ENCODE measurements at places on chromosomes 1 and 21.

DNA sequence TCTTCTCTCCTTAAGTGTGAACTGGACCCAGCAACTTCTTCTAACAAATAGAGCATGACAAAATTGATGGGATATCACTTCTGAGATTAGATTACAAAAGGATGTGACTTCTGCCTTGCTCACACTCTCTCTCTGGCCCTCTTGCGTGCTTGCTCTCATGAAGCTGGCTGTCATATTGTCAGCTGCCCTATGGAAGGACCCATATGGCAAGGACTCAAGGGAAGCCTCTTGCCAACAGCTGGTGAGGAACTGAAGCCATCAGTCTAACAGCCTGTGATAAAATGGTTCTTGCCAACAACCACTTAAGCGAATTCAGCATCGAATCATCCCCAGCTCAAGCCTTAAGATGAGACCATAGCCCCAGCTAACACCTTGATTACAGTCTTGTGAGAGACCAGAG lies 4.8 kb upstream of the TLR5 start:
- DNase-seq: no peak

DNA sequence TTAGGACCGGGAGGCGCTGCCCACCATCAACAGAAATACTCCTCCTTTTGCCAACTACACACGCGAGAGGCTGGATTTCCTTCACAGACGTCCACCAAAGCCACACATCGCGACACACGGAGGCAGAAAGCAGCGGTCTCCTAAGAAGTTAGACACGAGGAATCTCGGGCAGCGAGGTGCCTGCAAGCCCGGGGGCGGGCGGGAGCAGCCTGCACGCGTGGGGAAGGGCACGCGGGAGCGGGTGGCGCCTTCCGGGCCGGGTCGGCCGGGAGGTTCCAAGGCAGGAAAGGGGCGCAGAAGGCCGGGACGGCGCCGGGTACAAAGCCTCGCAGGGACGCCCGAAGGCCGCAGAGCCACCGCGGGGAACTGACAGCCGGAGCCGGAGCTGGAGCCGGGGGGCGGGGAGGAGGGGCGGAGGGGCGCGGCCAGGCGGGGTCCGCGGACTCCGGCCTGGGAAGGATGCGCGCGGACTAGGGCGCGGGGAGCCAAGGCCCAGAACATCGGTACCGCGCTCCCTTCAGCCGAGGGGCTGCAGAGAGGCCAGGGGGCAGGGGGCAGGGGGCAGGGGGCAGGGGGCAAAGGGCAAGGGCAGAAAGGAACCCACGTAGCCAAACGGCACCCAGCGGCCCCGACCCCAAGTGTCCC lies 722 bp downstream of the NPHP4 start:
- no peak for DNase-seq

DNA sequence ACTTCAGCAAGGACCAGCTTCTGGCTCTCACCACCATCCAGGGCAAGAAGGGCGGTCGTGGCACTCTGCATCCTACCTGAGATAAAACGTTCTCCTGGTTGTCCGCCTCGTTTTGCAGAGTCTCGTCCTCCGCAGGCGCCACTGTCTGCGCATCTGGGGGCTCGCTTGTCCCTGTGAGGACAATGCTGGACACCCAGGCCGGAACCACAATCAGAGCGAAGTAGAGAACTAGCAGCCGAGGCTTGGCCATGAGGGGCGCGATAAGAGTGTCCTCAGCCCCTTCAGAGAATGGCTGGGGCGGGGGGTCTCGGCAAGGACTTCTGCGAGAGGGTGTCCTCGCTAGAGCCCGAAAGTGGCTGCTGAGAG lies 505 bp downstream of the OLFML2B start:
- no peak for DNase-seq

- no peak for DNase-seq
Observed at GRCh38 chr1:24996456-24996855, 66.4 kb upstream of the RUNX3 start.

DNA sequence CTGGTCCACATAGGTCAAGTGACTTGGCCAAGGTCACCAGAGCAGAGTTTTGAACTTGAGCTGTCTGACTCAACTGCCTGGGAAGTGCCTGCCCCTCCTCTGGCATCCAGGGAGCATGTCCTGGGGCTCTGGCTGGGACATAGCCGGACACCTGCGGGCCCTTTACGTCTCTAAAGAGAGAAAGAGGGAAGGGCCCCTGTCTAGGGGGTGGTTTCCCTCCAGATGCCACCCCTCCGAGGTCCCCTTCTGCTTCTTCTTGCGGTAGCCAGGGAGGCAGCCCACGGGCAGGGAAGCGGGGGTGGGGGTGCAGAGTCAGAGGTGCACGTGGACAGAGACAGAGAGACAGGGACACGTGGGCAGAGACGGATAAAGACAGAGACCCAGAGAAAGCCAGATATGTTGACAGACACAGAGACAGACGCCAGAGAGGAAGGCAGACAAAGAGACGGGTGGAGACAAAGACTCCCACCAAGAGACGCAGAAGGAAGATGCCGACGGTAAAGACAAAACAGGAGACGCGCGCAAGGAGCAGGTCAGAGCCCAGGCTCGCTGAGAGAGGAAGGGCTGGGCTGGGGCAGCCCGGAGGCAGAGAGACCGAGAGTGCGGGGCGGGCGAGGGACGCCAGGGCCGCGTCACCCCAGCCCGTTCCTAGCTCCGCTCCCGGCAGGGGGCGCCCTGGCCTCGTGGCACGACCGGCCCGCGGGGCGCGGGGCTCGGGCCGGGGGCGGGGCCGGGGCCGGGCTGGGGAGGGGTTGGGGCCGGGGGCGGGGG lies 458 bp upstream of the ALPL start:
- no peak for DNase-seq

- DNase-seq: peak; percentile 29
Observed at GRCh38 chr1:4086085-4086850, 186.2 kb upstream of the C1orf174 start.

DNA sequence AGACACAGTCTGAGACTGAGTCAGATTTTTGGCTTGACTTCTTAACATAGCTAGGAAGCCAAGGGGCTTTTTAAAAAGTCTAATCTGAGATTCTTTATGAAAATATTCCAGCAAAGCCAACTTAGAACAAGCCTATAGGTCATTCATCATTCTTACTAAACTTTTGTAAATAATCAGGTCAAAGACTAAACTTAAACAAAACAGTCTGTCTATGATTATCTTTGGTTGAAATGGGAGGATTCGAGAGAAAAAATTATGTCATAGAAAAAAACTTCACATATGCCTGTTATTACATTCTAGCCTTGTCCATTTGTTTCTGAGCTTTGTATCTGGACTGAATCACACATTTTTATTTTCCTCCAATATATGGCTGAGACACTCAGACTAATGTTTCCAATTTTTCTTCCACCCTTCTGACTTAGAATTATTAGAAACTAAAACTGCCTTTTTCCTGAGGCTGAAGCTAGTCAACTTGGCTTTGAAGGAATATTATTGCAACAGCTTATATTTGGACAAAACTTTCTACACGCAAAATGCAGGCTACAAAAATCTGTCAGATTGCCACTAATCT lies 83.3 kb downstream of the ETS2 start:
- no peak for DNase-seq

- no peak for DNase-seq
Observed at GRCh38 chr1:224132901-224133300, 19.0 kb downstream of the FBXO28 start.

DNA sequence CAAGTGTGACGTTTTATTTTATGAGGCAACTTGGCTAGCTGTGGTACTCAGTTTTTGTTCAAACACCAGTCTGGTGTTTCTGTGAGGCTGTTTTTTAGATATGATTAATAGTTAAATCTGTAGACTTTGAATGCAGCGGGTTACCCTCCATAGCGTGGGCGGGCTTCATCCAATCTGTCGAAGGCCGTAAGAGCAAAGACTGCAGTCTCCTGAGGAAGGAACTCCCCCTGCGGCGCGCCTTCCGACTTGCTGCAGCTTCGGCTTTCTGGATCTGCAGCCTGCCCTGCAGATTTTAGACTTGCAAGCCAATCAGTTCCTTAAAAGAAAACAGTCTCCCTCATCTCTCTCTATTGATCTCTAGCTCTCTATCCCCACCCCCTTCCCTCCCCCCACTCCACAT lies 4.2 kb upstream of the ZNF496 start:
- DNase-seq: no peak

DNA sequence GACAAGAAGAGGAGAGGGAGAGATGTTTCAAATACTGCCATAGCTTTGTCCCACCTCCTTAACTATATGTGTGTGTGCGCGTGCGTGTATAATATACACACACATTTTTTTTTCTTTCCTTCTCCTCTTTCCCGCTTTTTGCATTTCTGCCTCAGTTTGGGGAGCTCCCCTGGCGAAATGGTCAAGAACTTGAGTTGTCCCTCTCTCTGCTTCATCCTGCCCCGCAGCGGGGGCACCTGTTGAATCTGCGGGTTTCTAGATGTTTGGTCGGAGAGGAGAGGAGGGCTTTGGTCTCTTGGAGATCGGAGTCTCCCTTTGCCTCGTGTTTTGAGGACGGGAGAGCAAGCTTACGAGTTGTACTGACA lies 504 bp downstream of the SCCPDH start:
- DNase-seq: no peak

DNA sequence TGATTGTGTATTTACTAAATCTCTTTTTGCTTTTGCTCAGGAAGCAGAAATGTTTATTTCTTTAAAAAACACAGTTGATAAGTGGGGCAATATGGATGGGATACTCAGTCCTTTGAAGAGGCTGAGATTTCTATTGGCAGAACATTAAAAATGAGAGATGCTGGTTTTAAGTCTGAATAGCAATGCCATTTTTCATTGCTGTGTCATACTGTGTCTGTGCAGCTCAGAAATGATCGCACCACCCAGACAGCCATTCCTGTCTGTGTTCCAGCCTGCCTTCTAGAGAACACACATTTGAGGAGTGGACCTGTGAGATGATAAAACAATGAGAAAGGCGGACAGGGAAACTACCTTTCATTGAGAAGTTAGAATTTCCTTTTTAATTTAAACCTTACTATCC lies 231.2 kb upstream of the USP24 start:
- no peak for DNase-seq

GRCh38 chr1:225830841-225831240 lies 20.9 kb downstream of the EPHX1 start:
- DNase-seq: no peak

- DNase-seq: no peak
Observed at GRCh38 chr1:231590453-231591198, 36.0 kb upstream of the DISC1 start.

DNA sequence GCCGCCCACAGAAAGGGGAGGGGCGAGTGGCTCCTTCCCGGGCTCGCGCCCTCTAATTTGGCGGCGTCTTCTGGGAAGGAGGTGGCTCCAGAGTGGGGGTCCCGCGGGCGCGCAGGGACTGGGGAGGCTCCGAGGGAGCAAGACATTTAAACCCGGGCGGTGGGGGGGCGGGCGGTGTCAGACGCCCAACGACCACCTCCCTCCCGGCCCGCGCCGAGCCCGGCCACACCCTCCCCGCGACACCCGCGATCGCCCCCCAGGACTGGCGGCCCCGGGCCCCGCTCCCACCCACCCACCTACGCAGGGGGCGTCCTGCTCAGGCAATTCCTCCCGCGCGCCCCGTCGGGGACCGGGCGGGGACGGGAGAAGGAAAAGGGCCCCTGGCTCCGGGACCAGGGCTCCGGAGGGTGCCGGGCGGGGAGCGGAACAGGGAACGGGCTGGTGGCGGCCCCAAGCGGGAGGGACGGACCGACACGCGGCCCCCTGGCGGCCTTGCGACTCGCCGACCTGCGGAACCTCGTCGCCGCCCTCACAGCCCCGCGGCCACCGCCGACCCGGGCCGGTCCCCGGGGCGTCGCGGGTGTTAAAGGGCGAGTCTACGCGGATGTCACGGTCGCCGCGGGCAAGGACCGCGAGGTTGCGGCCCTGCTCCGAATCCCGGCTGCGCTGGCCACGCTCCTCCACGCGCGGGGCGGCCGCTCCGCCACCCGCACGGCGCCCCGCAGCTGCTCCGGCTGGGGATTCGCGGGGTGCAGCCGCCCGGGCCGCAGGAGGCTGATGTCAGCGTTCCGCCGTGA lies 94.0 kb upstream of the FMN2 start:
- DNase-seq: no peak

GRCh38 chr21:46091118-46091517 lies 6.8 kb upstream of the COL6A2 start:
- DNase-seq: no peak

DNA sequence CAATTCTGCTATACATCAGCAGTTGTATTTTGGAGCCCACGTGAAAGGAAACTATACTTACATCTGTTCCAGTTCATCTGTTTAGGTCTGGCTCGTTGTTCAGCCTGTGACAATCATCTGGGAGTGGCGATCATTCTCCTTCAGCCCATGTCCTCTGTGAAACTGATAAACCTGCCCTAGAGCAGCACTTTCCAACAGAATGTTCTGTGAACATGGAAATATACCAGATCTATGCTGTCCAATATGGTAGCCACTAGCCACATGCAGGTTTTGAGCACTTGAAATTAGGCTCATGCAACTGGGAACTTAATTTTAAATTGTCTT lies 24.5 kb upstream of the COQ8A start:
- no peak for DNase-seq

GRCh38 chr1:58608297-58608696 lies 31.2 kb upstream of the TACSTD2 start:
- no peak for DNase-seq

DNA sequence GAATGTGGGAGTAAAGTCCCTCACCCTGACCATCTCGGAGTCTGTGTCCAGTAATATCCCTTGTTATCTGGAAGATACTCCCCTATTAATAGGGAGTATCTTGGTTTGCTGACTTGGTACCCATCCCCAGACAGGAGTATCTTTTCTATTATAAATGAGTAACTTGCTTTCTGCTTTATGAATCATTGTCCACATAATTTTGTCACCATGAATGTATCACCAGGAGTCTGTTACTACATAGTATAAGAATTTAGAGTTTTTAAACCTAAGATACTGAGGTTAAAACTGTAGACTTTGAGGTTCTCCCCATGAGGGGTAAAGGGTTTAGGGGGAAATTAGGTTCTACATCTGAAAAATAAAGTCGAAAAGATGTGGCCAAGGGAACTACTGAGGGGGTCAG lies 175.6 kb downstream of the FCRL5 start:
- DNase-seq: no peak

DNA sequence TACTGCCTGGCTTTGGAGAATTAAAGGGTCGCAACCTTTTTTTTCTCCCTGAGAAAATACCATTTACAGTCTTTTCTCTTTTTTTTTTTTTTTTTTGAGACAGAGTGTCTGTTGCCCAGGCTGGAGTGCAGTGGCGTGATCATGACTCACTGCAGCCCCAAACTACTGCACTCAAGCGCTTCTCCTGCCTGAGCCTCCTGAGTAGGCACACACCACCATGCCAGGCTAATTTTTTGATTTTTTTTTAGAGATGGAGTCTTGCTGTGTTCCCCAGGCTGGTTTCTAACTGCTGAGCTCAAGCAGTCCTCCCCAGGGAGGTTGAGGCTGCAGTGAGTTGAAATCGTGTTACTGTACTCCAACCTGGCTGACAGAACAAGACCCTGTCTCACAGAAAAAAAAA lies 24.6 kb downstream of the UBE4B start:
- DNase-seq: no peak
